Activated T-helper 1 cell treated with anti-CD3 and anti-CD28 coated beads, Interleukin-2, amount 50 U/mL, for 16 hours (primary cell): ENCODE measurements at places on chromosomes 3 and 15.

DNA sequence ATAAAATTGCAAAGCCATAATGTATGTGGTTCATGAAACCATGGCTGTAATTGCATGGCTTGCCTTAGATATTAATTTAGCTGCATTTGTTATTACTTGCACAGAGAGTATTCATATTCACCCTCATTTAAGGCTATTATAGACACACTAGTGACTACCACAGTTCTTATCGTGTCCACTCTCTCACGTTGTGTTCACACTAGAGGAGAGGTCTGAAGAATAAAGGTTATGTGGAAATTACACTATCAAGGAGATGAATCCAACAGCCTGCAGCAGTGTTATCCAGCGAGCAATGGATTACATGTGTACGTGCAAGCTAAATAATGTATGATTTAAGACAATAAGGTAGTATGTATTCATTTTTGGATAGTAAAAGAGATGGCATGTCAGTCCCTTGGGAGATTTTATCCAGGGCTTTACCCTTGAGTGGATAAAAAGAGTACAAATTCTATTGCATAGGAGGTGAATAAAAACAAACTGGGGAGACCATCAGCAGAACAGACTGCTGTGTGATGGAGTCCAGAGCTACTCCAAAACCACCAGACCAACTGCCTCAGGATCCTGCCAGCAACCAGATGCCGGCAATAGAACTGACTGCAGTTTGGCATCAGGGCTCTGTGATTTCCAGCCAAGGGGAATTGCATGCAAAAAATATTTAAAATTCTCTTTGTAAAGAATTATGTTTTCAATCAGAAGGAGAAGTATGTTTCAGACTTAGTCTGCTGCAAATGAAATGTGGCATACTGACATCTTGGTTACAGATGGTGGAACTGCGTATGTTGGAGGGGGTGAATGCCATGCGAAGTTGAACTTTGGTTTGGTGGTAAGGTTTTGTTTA lies 146.6 kb downstream of the RBMS3 start:
- DNase-seq: no peak

- DNase-seq: no peak
Observed at GRCh38 chr3:40258555-40258954, 51.0 kb upstream of the EIF1B start.

DNA sequence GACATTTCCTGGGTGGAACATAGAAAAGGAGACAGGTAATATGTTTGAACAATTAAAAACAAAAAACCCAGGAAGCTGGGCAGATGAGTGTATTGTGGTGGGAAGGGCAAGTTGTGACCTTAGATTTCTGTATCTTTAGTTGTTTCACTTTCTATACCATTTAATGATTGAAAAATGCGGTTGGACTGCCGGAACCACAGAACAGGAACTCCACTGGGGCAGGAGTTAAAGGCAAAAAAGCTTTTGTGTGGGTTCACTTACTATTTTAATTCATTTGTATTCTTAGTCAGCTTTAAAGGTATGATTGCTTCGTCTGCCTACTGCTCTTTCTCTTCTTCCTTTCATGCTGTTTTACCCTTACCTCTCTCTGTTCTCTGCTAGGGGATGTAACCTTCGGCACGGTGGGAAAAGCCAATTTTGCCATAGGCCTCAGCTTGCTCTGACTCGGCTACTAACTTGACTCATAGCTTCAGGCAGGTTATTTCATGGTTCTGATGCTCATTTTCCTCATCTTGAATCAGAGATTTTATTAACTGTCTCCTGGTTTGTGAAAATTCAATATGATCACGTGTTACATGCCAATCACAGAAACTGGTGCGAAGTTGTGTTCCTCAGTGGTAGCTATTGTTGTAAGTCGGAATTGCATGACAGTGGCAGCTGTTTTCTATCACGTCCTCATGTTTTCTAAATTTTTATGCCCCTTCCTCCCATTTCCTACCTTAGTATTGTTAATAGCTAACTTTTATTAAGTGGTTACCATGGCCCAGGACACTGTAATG lies 1.6 kb upstream of the MCTP2 start:
- DNase-seq: peak; percentile 11

- DNase-seq: no peak
Observed at GRCh38 chr15:74783072-74783807, 1.4 kb downstream of the CSK start.

DNA sequence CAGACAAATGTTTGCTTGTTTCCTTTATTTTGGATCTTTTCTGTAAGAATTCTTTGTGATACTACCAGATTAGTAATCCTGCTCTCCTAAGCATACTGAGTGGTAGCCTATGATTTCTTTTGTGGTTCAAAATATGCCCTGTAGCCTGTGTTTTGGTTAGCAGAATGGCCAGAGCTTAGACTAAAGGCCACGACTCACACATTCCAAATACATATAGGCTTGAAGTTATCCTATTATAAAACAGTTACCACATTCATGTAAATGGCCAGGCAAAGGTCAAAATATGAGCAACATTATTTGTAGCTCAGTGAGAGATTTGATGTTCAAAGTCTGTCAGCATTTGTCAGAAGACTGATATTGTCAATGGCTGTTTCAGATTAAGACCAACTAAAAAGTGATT lies 84.5 kb downstream of the MITF start:
- DNase-seq: no peak

DNA sequence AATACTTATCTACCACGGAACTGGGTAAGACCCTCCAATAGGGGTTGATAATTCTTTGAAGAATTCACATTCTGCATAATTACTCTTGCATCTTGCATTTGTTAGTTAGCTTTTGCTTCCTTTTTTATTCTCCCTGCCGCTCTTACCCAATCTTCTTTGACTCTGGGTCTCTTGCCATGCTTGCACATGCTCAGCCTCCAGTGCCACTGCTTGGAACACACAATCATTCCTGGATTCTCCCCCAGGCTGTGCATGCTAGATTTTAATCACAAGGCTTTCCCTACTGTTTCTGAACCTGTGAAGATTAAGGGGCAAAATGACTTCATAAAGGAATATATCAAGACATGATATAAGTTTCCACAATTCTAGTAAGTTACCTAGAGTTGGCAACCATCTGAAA lies 133.1 kb downstream of the IL1RAP start:
- no peak for DNase-seq

DNA sequence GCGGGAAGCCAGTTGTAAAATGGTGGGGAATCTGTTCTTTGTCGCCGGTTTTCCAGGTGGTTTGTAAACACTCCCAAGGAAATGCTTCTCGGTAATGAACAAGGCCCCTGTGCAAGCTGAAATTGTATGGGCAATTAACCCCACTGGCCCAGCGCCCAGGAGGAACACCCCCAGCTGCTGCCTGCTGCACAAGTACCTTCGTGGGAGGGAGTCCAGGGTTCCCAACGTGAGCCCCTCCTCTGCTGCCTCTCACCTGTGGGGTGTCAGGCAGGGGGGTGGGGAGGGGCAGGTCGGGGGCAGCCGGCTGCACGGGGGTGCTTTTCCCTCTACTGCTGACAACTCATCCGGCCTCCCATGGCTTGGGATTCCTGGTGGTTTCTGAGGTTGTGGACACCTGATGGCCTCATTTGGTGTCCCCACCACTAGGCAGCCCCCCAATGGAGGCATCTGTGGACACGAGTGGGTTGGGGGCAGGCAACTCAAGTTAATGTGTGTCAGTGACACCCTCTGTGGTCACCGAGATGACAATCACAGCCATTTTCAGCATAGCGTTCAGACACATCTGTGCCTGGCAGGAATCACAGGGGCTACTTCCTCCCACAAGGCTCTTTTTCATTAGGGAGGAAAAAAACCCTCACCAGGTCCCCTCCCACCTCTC lies 35.6 kb upstream of the PRR23E start:
- no peak for DNase-seq

DNA sequence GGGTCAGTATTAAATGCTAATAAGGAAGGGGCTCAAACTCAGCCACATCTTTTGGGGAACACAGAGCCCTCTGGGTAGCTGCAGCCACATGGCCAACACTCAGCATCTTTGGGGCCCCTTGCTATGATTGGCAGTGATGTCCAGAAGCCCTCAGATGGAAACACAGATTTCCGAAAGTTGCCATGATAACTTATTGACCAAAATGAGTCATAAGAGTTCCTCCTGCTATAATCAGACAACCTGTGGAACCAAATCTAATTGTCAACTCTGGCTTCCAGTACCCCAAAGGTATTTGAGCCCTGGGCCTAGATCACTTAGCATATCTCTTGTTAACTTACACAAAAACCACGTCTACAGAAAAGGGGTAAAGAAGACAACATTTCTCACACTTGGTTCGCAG lies 392.2 kb downstream of the KCNH8 start:
- DNase-seq: no peak

DNA sequence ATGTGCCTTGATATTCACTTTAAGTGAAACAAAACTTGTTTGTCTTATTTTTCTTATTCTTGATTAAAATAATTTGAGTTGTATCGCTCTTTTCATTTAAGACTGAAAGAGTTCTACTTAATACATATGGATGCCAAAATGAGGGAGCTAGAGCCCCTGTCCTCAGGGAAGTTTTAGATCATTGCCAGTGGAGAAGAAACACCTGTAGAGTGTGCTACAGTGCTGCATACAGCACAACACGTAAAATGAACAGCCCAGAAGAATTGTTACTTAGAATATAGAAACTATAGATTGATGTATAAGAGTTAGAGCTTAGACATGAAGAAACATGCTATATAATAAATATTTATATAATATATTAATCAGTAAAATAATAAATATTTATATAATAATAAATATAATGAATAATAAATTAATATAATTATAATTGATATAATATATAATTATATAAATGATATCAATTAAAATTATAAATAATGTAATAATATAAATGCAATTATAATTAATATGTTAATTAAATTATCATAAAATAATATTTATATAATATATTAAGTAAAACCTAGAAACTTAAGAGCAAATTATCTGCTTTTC lies 1234.7 kb downstream of the ROBO2 start:
- DNase-seq: no peak

GRCh38 chr3:155391551-155391958 lies 98.1 kb upstream of the STRIT1 start:
- no peak for DNase-seq

GRCh38 chr3:46672349-46672695 lies 21.2 kb downstream of the ALS2CL start:
- DNase-seq: no peak

DNA sequence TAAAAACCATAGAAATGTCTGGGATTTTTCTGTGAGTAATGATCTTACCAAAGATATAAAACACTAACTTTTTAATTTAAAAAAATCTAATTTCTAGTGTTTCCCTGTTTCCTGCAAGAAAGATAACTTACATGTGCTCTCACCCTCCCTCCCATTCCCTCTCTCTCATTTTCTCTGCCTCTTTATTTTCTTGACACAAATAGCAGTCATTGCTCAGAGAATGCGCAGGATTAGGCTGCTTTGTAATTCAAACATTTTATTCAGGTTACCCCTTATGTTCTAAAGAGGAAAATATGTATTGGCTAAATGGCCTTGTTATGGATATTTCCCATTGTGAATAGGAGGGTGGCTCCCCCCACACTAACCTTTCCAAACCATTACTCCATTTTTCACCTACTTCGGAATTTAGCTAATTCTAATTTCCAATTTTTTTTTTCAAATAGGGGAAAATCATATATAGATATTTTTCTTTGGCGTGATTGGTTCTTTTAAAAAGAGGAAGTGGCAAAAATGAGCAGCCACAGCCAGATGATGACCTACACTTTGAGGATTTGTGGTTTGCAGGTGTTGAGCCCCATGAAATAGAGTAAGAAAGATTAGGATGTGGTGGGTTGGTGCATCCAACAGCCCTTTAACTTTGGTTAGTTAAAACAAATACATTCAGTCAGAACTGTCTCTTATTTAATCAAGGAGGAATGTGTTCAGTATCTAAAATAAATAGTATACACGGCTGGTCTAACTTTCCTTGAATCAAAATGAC lies 554.4 kb downstream of the IGSF11 start:
- DNase-seq: no peak

- DNase-seq: no peak
Observed at GRCh38 chr3:95310560-95310959, 1247.7 kb downstream of the NSUN3 start.

GRCh38 chr3:34012102-34012461 lies 213.7 kb downstream of the PDCD6IP start:
- no peak for DNase-seq

DNA sequence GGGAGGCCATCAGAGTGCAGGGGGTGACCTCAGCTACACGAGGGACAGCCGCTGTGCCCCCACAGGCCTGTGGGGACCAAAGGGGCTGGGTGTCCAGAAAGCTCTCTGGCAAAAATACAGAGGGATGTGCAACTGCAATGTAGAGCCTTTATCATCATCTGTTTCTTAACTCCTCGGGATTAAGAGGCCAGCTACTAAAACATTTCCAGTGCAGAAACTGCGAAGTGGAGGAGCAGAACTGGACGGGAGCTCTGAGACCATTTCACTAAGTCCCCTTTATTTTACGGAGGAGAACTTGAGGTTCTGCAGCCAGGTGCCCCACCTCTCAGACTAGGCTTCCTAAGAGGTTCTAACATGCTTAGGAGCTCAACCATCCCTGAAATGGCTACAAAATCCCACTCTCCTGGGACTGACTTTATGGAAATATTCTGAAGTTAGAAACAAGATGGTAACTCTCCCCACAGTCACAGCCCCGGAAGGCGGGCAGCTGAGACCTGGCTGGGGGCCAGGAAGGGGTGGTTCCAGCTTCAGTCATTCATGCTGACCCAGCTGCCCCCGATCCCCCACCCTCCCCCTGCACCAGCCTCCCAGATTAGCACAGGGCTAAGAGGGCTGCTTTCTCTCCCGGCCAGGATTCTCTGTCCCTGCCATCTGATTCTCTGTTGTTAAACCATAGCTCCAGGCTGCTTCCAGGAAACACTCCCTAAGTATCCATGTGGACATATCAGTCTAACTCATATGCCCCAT lies 40.3 kb downstream of the UMPS start:
- DNase-seq: no peak

GRCh38 chr3:45078910-45079522 lies 52.9 kb downstream of the CLEC3B start:
- no peak for DNase-seq

DNA sequence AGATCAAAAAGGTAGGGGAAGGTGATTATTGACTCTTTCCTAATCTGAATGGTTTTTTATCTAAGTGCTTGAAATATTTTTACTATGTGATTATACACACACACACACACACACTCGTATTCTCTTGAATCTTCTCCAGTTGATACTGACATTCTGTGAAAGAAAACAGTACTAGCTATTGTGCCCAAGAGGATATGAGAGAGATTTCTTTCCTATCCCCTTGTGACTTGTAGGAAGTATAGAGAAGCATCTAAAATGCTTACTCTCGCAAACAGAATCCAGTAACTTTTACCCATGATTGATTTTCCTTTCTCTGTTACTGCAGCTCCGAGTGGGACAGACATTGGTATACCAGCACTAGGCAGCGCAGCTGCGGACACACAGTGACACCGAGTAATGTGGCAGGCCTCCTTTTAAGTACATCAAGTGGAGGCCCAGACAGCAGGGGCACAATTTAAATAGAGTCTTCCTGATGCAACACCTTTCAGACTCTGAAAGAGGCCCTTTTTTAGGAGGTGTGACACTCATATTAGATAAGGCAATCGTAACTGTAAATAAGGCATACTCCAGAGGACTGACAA lies 421.0 kb upstream of the CNTN4 start:
- no peak for DNase-seq

DNA sequence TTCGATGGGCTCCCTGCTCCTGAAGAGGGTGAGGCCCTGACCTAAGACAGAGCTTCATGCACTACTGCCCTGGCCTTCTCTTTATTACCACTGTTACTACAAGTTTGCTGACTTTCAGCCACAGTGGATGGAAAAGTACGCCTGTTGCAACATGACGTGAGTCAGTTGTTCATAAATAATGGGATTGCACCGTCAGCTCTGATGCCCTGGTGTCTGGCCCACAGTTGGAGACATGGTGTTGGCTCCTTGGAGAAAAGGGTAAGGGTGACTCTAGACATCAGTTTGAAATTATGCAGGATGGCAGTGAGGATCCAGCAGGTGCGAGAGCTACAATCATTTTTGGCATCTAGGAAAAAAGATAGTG lies 5.5 kb downstream of the PAQR5 start:
- no peak for DNase-seq
